ENCODE measurements at places on chromosomes 6 and 20.

DNA sequence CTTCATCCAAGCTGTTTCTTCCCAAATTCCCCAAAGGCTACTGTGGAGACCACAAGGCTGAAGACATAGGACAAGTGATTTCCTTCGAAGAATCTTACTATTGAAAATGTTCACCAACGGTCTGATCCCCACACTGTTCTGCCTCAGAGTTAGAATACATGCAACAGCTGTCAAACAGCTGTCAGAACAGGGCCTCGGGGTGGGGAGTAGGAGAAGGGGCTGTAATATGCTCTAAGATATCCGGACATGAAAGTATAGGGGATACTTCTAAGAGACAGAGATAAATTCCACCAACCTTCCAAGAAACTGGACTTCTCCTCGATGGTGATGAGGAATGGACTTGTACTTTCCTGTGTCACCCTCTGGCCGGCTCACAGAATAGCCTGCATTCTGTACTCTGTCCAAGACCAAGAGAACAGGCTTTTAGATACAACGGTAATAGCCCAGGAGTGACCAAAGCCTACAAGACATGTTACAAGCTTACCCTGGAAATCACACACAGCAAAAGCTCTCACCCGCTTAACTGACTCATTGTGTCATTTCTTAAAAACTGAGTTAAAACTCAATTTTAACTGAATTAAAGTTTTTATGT is 69.2 kb upstream of the PTGIS start:
- no peak overlapping the region for H3K27ac ChIP-seq
- no peak for DNase-seq
- no peaks in the 10 kb centered on the region for H3K27me3 ChIP-seq

- peaks cover 5% of the 10 kb centered on the region for H3K27me3 ChIP-seq
- DNase-seq: no peak
- H3K27ac ChIP-seq: peak overlapping the region; percentile 75
- peaks cover 12% of the 10 kb centered on the region for H3K36me3 ChIP-seq
These were observed 130.8 kb downstream of the TIAM2 start for GRCh38 chr6:155125906-155126305.

DNA sequence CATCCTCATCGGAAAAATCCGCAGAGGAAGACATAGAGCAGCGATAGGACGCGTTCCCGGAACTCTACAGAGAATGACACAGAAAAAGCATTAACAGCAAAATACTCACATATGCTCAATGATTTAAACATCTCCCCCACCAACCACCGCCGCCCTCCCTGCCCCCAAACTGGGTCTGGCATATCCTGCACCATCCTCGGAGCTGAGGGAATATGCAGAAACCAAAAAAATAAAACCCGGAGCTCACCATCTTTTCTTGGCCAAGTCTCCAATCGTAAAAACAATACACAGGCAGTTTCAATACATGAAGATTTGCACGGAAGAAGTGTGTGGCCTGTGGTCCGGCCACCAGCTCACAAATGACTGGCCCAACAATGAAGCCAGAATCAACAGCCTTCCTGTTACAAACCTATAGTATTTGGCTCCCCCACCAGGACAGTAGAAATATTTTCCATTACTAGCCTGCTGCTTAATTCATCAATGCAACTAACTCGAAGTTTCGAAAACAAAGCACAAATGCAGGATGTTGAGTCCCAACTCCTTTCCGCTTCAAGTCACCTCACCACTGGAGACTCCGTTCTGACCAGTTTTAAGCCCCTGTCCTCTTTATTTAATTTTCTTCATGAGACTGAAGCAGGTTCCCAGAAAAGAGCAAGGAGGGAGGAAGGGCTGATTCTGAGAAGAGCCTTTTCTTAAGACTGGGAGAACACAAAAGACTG is 103.2 kb upstream of the BEND6 start:
- H3K27me3 ChIP-seq: peaks cover 54% of the 10 kb centered on the region
- H3K36me3 ChIP-seq: no peaks in the 10 kb centered on the region
- peaks cover 18% of the 10 kb centered on the region for H3K4me1 ChIP-seq
- DNase-seq: peak; percentile 9
- H3K27ac ChIP-seq: peak overlapping the region; percentile 9

DNA sequence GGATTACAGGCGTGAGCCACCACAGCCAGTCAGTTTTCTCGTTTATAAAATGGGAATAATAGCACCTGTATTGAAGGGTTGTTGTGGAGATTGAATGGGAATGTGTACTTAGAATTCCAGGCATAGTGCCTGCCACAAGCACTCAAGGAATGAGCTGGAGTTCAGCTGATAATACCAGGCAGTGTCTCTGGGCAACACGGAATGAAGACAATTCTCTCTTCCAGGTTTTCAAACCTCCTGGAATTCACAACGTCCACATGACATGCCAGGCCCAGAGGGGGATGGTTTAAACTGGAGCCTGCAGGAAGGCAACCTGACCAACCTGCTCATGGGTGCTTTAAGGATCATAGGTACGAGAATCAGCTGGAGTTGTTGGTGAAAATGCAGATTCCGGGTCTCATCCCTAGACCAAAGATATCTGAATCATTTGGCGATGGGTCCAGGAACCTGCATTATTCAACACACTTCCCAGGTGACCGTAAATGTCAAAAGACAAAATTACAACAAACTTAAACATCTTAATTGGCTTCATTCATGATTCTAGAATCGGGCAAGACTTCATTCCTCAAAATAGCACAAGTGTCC is 1.9 kb upstream of the PTPN1 start:
- H3K27me3 ChIP-seq: no peaks in the 10 kb centered on the region
- no peak for DNase-seq
- H3K36me3 ChIP-seq: peaks cover 8% of the 10 kb centered on the region
- H3K4me1 ChIP-seq: peaks cover 35% of the 10 kb centered on the region
- H3K4me3 ChIP-seq: no peak overlapping the region
- no peak overlapping the region for H3K27ac ChIP-seq

GRCh38 chr20:1537731-1538058 is 19.8 kb downstream of the SIRPD start:
- DNase-seq: no peak
- H3K36me3 ChIP-seq: no peaks in the 10 kb centered on the region
- no peaks in the 10 kb centered on the region for H3K27me3 ChIP-seq
- peak overlapping the region; percentile 48 for H3K27ac ChIP-seq
- peaks cover 16% of the 10 kb centered on the region for H3K4me1 ChIP-seq
- peak overlapping the region; percentile 34 for H3K4me3 ChIP-seq

DNA sequence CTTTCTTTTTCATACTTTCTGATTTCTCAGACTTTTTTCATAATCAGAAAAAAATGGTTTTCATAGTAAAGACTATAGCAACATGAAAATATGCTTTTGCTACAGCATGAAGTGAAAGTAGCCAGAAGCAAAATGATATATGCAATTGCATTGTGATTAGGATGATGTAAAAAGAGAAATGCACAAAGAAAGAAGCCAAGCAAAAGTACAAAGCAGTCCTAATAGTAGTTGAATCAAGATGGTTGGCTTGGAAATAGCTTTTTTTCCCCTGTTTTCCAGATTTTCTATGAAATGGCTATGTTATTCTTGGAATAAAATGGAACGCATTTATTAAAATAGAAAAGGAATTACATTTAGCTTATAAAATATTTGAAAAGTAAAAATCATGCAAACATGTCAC is 77.3 kb downstream of the SEL1L2 start:
- no peaks in the 10 kb centered on the region for H3K4me1 ChIP-seq
- H3K27me3 ChIP-seq: peaks cover 3% of the 10 kb centered on the region
- DNase-seq: no peak

- H3K27me3 ChIP-seq: no peaks in the 10 kb centered on the region
- DNase-seq: no peak
- no peaks in the 10 kb centered on the region for H3K36me3 ChIP-seq
These were observed 135.7 kb downstream of the TOX2 start for GRCh38 chr20:44050327-44050726.

- H3K27ac ChIP-seq: peak overlapping the region; percentile 96
- H3K36me3 ChIP-seq: peaks cover 47% of the 10 kb centered on the region
- H3K4me3 ChIP-seq: no peak overlapping the region
- no peaks in the 10 kb centered on the region for H3K27me3 ChIP-seq
These were observed 30.4 kb downstream of the HECA start for GRCh38 chr6:139165324-139165723.

DNA sequence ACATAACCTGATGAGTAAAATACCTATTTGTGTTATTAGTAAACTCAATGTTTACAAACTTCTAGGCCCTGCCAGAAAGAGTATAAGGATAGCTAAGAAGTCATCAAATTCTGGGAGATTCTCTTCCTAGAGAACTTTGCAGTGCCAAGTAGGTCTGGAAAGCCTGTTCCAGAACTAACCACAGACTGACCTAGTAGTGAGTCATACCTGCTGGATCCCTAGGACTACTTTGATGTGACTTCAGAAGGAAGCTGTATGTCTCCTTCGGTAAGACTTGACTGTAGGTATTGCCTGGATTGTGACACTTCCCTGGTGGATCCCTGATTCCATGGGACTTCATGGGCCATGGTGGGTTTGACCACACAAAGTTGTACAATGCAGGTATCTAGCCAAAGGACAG is 131.7 kb downstream of the DNAH8 start:
- no peak for DNase-seq
- no peaks in the 10 kb centered on the region for H3K36me3 ChIP-seq
- no peak overlapping the region for H3K27ac ChIP-seq

- H3K27me3 ChIP-seq: peaks cover 19% of the 10 kb centered on the region
- no peak overlapping the region for H3K27ac ChIP-seq
- peak; percentile 86 for DNase-seq
- H3K4me3 ChIP-seq: no peak overlapping the region
These were observed 15.2 kb upstream of the ZNF335 start for GRCh38 chr20:45987108-45987780.

DNA sequence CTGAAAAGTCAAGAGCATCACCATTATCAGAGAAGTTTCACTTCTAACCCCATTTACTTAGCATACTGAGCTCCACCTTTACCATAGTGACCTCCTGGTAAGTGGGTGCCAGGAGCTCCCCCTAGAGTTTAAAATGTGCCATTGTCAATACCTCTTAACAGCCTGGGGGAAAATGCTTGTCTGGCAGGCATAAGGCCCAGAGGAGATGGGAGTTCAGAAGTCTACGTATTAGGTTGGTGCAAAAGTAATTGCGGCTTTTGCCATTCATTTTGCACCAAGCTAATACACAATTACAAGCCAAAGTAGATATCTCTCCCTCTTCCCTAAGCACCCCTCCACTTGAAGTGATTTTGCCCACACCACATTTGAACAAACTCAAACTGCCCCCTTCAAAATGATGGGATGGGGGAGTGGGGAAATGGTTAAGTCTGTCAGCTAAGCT is 919.0 kb downstream of the KIF16B start:
- no peak overlapping the region for H3K27ac ChIP-seq
- no peak overlapping the region for H3K4me3 ChIP-seq
- no peaks in the 10 kb centered on the region for H3K27me3 ChIP-seq
- no peak for DNase-seq
- H3K36me3 ChIP-seq: no peaks in the 10 kb centered on the region
- H3K4me1 ChIP-seq: no peaks in the 10 kb centered on the region

GRCh38 chr6:25028328-25028727 is 92.6 kb upstream of the RIPOR2 start:
- no peaks in the 10 kb centered on the region for H3K36me3 ChIP-seq
- H3K27me3 ChIP-seq: no peaks in the 10 kb centered on the region
- DNase-seq: no peak
- H3K27ac ChIP-seq: no peak overlapping the region
- no peak overlapping the region for H3K4me3 ChIP-seq

DNA sequence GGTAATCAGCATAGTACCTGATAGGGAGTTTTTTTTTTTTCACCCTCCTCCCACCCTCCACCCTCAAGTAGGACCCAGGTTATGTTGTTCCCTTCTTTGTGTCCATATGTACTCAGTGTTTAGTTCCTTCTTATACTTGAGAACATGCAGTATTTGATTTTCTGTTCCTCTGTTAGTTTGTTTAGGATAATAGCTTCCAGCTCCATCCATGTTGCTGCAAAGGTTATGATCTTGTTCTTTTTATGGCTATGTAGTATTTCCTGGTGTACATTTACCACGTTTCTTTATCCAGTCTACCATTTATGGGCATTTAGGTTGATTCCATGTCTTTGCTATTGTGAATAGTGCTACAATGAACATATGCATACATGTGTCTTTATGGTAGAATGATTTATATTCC is 41.9 kb downstream of the FOXA2 start:
- H3K36me3 ChIP-seq: no peaks in the 10 kb centered on the region
- no peak overlapping the region for H3K4me3 ChIP-seq
- H3K4me1 ChIP-seq: no peaks in the 10 kb centered on the region
- H3K27me3 ChIP-seq: no peaks in the 10 kb centered on the region

- H3K4me3 ChIP-seq: no peak overlapping the region
- DNase-seq: no peak
- no peak overlapping the region for H3K27ac ChIP-seq
- H3K27me3 ChIP-seq: no peaks in the 10 kb centered on the region
- H3K4me1 ChIP-seq: no peaks in the 10 kb centered on the region
These were observed 268.4 kb downstream of the FARS2 start for GRCh38 chr6:5529733-5530132.

- H3K4me1 ChIP-seq: peaks cover 73% of the 10 kb centered on the region
- no peak overlapping the region for H3K27ac ChIP-seq
- no peak overlapping the region for H3K4me3 ChIP-seq
- no peak for DNase-seq
These were observed 16.1 kb downstream of the SCAF8 start for GRCh38 chr6:154749341-154749740.

- no peaks in the 10 kb centered on the region for H3K36me3 ChIP-seq
- DNase-seq: no peak
- H3K4me3 ChIP-seq: no peak overlapping the region
- H3K27me3 ChIP-seq: peaks cover 30% of the 10 kb centered on the region
- peaks cover 29% of the 10 kb centered on the region for H3K4me1 ChIP-seq
These were observed 49.1 kb downstream of the AKAP12 start for GRCh38 chr6:151288712-151289398.

GRCh38 chr6:134245706-134246105 is 72.2 kb downstream of the SGK1 start:
- no peak overlapping the region for H3K4me3 ChIP-seq
- H3K36me3 ChIP-seq: no peaks in the 10 kb centered on the region
- no peak overlapping the region for H3K27ac ChIP-seq
- peaks cover 67% of the 10 kb centered on the region for H3K4me1 ChIP-seq
- DNase-seq: no peak

DNA sequence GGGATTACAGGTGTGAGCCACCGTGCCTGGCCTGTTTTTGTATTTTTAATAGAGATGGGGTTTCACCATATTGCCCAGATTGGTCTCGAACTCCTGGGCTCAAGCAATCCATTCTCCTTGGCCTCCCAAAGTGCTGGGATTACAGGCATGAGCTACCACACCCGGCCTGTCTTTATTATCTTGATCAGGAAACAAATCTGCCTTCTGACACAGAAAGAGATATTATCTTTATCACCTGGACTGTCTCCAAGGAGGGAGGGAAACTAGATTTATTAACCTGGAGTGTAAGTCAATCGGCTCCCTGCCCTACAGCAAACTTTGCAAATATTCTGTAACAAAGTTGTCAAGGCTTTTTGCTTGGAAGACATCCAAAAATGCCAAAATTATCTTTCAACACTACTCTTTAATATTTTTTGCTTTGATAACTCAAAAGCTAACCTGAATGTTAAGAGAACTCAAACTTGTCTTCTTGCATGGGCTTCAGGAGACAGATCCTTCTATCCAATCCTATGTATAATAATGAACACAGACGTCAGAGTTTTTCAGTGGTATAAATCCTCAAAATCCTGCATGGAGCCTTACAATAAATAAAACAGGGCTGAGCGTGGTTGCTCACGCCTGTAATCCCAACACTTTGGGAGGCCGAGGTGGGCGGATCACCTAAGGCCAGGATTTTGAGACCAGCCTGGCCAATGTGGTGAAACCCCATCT is 85.0 kb upstream of the LOC128125822 start:
- H3K27me3 ChIP-seq: no peaks in the 10 kb centered on the region
- no peak for DNase-seq
- no peaks in the 10 kb centered on the region for H3K36me3 ChIP-seq
- no peak overlapping the region for H3K27ac ChIP-seq
- H3K4me1 ChIP-seq: no peaks in the 10 kb centered on the region
